ENCODE measurements at places on chromosomes 2 and 18.

- no peak for DNase-seq
Observed at GRCh38 chr18:79657342-79657996, 22.1 kb upstream of the CTDP1 start.

GRCh38 chr2:101162561-101163330, 11.6 kb upstream of the TBC1D8 start:
- no peak for DNase-seq

DNA sequence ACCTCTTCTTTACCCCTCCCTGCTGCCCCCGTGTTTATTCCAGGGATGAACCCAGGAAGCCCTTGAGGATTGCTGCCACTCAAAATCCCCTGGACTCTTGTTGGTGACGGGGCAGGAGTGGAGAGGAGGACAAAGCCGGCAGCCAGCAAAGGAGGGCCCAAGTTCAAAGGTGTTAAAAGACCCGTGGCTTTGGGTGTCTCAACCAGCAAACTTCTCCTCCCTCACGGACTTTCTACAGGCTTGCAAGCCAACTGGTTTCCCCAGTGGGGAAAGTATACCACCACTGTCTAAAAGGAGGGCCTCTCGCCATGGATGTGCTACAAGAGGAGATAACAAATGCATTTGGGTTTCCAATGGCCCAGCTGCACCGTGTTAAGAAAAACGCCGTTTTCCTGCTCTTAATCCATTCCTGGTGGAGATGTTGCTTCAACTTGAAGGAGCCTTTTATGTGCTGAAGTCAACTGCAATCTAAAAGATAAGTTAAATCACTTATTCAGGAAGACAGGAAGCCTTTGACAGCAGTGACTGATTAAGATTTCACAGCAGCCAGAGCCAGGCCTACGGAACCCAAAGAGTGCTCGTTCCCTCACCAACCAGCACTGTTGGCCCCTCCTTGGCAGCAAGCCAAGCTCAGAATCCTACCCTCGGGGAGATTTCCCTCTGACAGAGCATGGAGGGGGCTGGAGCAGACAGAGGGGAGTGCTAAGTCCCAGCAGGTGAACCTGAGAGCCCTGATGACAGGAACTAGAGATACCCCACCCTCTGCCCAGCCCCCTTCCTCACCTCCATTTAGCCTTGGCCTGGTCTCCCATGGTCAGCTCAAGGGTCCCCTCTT, 57.8 kb downstream of the ZBTB7C start:
- DNase-seq, result no peak

DNA sequence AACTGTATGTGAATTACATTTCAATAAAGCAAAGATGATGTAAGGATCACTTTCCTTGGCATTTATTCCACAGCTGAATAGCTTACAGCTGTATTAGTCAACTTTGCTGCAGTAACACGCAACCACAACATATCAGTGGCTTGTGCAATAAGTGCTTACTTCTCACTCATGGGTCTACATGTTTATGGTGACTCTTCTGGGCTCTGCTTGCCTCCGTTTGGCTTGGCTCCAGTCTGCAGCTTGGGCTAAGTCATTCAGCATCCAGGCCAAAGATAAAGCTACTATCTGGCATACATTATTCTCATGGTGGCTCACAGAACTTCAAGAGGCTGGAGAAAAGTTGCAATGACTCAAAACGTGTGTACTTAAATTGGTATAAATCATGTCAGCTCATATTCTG, 355.0 kb downstream of the RNF144A start:
- no peak for DNase-seq

GRCh38 chr2:238728330-238729260, 119.3 kb upstream of the TWIST2 start:
- peak; percentile 84 for DNase-seq

GRCh38 chr2:42102591-42103450, 55.0 kb downstream of the PKDCC start:
- no peak for DNase-seq

- no peak for DNase-seq
Observed at GRCh38 chr2:152176113-152176714, 651 bp upstream of the STAM2 start.

GRCh38 chr2:31802711-31803110, 208.1 kb downstream of the MEMO1 start:
- no peak for DNase-seq

DNA sequence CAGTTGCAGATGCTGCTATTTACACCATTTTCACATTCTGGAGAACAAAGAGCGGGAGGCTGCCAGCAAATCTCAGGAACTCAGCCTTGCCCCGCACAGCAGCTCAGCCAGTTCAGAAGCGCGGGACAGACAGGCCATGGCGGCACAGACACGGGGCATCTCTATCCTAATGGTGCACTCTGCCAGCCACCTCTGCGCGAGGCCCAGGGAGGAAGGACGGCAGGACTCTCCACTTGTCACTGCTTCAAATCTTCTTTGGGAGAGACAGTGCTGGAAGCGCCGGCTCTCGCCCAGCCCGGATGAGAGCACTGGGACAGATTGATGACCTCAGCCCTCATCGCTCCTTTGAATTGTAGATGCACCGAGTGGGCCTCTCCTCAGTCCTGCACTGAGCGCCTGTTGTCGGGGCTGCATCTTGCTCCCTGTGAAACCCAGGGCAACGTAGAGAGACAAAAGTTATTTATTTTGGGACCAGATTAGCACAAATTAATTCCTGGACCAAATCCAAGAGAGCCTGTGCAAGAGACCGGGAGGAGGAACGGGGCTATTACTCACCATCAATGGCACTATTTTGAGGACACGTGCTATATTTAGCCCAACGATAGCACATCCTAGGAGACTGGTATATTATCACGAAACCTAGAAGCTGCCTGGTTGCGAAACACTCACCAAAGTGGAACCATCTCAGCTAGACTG, 211.4 kb upstream of the SMIM21 start:
- peak; percentile 68 for DNase-seq

- no peak for DNase-seq
Observed at GRCh38 chr2:172813314-172813888, 77.8 kb downstream of the RAPGEF4 start.

- DNase-seq, result no peak
Observed at GRCh38 chr2:145091967-145092366, 572.0 kb upstream of the ZEB2 start.

DNA sequence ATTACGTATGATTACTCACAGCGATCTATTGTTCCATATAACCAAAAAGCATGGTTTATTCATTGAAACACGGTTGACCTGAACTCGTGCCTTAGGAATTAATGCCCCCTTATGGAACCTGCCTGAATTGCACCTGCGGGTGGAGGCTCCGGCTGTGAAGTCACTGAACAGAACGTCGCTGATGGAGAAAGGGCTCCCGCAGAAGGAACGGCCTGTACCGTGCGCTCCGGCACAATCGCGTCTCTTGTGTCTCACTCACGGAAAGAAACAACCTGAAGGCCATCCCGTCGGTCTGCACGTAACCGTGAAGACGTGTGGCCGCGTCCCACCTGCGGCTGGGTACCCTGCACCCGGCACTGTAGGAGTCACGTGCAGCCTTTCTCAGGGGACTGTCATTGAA, 133.1 kb downstream of the NFATC1 start:
- DNase-seq, result no peak

- no peak for DNase-seq
Observed at GRCh38 chr2:234714711-234715110, 217.8 kb upstream of the ARL4C start.

DNA sequence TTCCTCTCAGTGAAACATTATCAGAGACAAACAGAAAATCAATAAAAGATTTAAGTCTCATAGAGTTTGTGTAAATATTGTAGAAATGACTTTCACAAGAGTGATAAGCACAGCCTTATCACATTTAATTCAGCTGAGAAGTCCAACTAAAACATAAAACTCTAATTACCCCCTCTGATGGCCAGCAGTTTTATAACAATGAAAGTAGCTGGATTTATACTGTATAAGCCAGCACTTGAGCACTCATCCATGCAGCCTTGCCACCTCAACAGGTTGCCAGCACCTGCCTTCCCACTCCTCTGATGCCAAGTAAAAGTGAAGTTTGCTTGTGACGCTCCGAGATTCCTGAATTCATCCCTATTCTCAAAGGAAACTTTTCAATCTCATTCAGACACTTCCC, 103.0 kb upstream of the STK39 start:
- DNase-seq, result no peak

- no peak for DNase-seq
Observed at GRCh38 chr18:56748698-56749268, 97.6 kb downstream of the WDR7 start.

Data from urinary bladder (tissue), 4 donors.